Stimulated activated CD4-positive, alpha-beta T cell treated with anti-CD3 and anti-CD28 coated beads, Interleukin-2, amount 100 ng/mL, for 24 hours (primary cell): ENCODE measurements at places on chromosomes 16 and 17.

DNA sequence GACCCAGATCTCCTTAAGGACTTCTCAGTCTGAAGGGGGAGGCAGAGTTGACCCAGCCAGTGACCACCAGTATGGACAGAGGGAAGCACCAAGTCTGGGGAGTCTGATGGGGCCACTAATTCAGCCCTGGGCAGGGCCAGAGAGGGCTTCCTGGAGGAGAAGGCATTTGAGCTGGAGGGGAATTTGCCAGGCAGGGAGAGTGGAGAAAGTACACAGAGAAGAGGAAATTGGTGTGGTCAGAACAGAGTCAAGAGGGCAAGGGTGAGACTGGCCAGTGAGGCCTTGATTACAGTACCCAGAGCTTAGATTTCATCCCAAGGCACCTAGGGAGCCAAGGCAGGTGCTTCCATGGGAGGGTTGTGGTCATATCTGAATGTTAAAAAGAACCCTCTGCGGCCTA, 36.3 kb downstream of the MYO15A start:
- no peak for DNase-seq

GRCh38 chr17:11900041-11900476, 97.2 kb downstream of the ZNF18 start:
- no peak for DNase-seq

GRCh38 chr17:47925678-47925988, 15.7 kb upstream of the PNPO start:
- no peak for DNase-seq

GRCh38 chr16:4859900-4860255, 12.6 kb downstream of the UBN1 start:
- DNase-seq, result no peak

DNA sequence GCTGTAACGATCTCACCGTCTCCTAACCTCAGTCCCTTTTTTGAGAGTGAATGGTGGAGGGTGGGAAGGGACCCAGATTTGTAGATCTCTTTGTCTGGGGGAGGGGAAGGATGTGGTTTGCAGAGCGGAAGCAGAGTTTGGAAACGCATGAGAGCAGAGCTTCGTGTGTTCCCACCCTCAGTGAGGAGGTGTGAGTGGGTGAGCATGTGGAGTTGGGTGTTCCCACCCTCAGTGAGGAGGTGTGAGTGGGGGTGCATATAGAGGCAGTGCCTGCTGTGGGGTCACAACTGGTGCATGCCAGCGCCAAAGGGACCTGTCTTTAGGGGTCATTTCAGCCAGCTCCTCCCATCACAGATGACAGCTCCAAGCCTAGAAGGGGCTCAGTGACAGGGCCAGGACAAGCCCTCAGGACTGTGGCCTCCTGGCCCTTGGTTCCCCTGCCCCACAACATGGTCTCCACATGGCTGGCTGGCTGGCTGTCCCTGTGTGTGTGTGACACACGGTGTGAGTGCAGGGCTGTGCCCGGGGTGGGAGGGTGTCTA, 1.8 kb upstream of the CISD3 start:
- DNase-seq, result peak; percentile 60

- DNase-seq, result no peak
Observed at GRCh38 chr16:30963925-30964511, 6.5 kb downstream of the SETD1A start.

DNA sequence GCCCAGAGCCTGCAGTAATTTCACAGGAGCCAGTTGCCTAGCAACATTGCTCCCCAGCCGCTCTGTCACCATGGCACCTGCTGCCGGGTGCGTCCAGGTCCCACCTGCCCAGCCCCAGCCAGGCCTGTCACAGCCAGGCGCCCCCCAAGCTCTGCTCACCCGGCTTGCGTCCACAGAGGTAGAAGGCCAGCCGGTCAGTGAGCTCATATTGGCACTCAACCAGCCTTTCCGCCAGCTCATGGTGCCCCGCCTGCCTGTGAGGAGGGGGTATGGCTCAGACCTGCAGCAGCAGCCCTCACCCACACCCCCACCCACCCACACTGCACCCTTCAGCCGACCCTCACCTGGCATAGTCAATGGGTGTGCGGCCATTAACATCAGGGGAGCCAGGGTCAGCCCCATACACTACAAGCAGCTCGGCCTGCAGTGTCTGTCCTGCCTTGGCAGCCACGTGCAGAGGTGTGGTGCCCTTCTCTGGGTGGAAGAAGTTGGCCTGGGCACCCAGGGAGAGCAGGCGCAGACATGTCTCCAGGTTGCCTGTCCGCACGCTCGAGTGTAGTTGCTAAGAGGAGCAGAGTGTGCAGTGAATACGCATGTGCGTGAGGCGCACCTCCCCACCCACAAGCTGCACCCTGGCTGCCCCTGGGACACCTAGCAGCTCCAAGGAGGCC, 7.7 kb downstream of the GIT1 start:
- DNase-seq, result no peak

- DNase-seq, result no peak
Observed at GRCh38 chr17:79626156-79626890, 15.5 kb upstream of the RBFOX3 start.

DNA sequence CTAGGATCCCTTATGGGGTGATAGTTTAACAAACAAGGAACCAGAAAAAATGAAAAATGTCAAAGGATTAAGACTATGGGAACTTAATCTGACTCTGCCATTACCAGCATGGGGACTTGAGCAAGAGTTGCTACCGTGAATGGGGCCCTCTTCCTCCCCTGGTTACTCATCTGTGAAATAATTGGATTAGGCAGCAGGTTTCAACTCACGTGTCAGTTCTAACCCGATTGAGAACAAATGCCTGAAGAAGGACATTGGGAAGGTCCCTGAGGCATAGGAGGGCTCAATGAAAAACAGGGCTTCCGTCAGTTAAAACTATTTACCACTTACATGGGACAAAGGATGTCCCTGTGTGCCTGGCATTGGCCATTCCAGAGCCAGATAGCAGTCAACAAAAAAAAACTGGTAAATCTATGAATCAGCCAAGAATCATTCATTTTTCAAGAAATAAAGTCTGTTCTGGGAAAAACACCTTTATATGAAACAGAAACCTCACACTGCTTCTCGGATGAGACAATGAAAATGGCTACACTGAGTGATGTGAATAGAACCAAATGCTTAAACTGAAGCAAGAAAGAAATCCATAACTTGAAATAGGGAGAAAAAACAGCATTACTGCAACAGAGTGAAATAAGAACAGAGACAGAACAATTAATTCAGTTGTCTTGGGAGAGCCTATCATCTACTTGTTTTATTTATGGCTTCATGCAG, 104.3 kb downstream of the ADAMTS18 start:
- no peak for DNase-seq

- no peak for DNase-seq
Observed at GRCh38 chr16:47977802-47978201, 178.0 kb downstream of the ABCC12 start.

DNA sequence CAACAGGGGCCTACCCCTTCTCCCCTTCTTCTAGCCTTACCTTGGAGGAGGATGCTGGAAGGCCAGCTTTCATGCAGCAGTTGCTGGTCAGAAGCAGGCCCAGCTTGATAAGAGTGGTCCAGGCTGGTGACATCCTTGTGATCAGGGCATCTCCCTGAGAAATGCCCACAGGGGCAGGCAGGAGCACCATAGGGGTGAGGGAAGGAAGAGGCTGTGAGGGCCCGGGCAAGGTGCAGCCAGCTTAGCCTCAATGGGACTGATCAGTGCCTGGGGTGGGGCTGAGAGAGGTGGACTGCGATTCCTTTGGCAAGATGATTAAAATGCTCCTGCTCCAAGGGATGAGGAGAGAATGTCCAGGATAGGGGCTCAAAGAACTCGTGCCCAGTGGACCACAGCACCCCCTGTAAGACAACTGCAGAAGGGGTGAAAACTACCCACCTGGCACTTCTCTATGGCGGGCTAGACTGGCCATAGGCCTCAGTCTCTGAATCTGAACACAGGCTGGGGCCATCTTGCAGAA, 9.5 kb upstream of the GALK1 start:
- DNase-seq, result no peak

DNA sequence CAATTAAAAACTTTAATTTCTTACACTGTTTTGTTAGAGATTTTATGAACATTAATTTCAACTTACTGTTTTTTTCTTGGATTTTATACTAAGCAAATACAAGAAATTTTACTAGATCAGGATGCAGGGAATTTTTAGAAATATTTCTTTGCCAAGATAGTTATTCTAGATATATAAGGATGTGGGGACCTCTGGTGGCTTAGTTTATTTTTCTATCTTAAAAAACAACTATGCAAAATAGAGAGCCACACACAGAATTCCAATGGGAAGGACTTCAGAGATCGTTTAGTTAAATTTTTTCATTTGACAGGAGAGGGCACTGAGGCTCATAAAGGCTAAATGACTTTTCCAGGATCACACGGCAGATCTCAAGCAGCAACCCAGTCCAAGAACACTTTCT, 23.0 kb upstream of the CAPNS2 start:
- DNase-seq, result no peak

DNA sequence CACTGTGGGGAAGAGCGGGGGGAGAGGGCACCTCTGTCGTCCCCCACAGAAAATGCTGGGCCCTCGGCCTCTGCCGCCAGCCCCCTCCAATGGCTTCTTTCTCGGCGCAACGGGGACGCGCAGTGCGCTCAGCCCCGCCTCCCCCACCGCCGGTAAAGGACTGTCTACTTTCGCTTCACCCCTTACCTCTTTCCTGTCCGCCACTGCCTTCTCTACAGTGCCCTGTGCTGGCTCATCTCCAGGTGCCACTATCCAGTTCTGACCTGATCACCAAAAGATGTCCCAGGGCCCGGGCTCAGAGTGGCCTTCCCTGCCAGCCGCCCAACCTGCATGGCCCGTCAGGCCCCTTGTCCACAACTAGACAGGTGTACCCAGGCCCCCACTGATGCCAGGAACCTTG, 7.3 kb downstream of the ENDOV start:
- no peak for DNase-seq

GRCh38 chr17:75228305-75228704, 22.8 kb downstream of the NUP85 start:
- no peak for DNase-seq

GRCh38 chr16:46904471-46904870, 20.3 kb downstream of the GPT2 start:
- no peak for DNase-seq

- no peak for DNase-seq
Observed at GRCh38 chr16:86521236-86522197, 11.2 kb downstream of the FOXF1 start.

DNA sequence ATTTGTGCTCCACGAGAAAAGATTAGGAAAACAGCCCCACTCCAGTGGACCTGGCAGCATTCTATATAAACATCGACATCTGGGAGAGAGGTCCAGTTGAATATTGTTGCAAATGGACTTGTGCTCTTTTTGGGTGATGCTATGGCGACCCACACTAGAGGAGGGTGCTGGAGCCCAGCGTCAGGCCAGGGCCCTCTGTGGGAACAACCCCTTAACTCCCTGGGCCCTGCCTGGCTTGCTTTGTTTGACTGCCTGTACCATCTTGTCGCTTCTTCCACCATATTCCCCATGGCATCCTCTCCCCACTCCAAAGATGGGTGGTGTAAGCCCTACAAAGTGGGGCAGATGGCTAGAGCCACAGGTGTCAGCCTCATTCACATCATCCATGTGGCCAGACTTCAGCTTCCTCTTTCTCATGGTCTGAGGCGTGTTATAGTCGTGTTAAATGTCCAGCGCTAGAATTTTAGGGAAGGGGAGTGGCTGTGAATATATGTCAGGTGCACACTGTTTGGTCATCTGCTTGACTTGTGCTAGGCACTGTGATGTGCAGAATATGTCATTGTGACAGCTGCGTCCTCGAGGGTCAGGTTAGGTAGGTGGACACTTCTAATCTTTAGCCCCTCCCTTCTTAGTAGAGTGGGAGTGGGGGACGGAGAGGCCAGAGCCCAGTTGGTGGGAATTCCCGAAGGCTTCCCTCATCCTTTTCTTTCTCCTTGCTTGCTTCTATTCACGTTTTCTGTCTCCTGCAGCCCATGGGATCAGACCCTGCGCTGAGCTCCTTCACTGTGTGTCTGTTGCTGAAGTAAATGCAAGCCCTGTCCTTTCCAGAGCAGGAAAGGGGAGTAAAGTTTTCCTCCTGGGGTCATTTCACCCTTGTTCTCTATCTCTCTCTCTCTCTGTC, 49.8 kb downstream of the MPRIP start:
- no peak for DNase-seq

DNA sequence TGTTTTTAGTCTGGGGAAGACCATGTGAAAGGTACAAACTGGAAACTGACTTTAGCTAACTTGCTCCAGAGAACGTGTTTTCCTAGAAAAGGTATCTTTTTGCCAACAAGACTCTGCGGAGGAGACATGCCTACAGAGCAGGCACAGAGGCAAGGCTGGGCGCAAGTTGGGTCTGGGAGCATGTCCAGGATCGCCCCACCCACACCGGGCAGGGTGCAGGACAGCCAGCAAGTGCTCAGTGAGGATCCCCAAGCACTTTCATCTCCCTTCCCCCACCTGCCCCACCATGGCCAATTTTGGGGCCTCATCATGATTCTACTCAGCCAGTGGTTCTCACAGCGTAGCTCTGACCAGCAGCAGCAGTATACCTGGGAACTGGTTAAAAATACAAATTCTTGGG, 18.2 kb upstream of the ROGDI start:
- no peak for DNase-seq

DNA sequence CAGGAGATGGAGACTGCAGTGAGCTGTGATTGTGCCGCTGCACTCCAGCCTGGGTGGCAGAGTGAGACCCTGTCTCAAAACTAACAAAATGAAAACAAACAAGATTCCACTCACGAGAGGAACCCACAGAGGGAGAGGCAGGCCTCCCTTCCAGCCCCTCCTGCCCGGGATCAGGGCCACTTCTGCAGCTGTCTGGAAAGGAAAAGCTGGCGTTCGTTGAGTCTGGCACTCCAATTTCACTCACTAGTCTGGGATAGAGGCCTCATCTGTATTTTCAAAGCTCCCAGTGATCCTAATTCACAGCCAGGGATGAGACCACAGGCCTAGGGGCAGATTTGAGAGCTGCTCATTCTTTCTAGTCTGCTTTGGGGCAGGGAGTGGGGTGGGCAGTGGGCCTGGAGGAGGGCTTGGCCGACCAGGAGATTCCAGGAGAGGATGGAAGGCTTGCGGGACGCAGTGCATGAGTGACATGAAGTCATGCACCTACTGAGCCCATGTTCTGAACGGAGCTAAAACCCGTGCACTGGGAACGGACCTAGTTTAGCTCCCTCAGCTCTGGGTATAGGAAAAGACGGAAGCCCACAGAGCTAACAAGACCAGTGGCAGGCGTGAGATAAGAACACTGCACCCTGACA, 54.0 kb downstream of the COTL1 start:
- no peak for DNase-seq

GRCh38 chr17:66364990-66365490, 62.6 kb downstream of the PRKCA start:
- no peak for DNase-seq

GRCh38 chr16:54176376-54176901, 110.1 kb downstream of the IRX3 start:
- no peak for DNase-seq

DNA sequence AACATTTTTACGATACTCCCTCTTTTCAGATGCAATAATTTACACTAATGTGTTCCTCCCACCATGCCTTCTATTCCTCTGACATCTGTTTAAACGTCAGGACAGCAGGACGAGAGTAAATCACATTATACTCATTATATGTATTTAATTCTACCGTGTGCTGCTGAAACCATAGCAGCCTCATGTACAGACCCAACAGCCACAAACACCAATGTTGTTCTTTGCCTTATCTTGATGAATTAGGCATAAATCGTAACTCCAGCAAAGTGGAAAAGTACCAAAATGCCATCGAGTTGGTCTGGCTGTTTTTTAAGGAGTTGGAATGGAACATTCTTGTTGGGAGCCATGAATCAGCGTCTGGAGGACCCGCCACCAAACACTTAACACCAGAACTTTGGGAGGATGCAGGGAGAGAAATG, 82.9 kb upstream of the FOXF1 start:
- no peak for DNase-seq

GRCh38 chr16:82900559-82900958, 273.8 kb downstream of the CDH13 start:
- no peak for DNase-seq
